ENCODE measurements at places on chromosomes 3 and 15.

DNA sequence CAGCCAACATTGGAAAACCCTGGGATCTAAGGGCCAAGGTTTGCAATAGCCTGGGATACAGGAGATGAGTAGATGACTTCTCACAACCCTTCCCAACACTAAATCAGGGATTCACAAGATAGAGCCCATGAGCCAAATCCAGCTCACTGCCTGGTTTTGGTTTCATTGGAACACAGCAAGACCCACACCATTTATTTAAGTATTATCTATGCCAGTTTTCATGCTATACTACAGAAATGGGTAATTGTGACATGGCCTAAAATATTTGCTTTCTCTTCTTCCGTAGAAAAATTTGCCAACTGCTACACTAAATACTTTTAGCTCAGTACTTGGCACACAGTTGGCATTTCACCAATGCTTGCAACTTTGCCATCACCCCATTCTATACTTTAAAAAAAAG lies 132.0 kb upstream of the LMCD1 start:
- DNase-seq, result no peak

GRCh38 chr3:115615001-115615814 lies 8.1 kb upstream of the GAP43 start:
- DNase-seq, result no peak

GRCh38 chr3:76872999-76873398 lies 166.9 kb upstream of the ROBO2 start:
- no peak for DNase-seq

- DNase-seq, result no peak
Measured at GRCh38 chr3:172235698-172236097, 196.3 kb downstream of the FNDC3B start.

DNA sequence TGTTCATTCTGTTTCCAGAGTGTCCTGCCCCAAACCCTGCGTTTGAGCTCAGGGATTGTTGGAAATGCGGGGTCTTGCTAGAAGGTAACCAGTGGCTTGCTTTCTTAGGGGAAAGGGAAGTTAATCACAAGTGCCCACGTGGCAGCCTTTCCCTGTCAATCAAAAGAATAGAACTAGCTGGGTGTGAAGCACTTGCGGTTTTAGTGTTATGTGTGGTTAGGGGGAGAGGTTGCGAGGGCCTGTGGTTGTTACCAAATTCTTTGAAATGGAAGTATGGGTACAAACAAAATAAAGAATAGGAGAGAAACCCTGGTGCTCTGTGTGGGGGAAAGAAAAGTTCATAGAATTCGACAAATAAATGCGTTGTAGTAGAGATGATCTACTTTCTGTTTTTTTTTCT lies 67.6 kb downstream of the FNDC3B start:
- DNase-seq, result peak; percentile 83

DNA sequence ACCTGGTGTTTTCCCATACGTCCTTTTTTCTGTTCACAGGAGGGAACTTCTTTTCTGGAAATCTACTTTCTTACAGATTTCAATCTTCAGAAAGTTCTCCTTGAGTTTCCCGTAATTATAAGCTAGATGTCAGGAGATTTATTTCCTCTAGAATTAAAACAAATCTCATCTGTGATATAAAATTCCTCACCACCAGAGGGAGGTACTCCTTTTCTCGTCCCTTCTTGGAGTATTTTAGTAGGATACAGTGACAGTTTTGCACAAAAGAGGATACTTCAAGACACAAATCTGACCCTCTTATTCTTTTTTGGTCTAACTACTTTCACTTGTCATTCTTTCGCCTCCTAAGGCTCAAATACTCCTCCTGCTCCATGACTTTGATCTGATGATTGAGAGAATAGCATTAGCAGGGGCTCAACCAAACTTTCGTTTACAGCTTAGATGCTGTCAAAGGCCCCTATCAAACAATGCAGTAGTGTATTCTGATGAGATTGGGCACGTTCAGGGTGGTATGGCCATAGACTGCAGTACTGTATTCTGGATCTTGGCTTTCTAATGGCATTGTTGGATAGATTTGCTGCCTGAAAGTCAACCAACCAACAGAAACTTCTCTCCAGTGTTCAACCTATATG lies 38.0 kb downstream of the TMEM41A start:
- DNase-seq, result no peak

DNA sequence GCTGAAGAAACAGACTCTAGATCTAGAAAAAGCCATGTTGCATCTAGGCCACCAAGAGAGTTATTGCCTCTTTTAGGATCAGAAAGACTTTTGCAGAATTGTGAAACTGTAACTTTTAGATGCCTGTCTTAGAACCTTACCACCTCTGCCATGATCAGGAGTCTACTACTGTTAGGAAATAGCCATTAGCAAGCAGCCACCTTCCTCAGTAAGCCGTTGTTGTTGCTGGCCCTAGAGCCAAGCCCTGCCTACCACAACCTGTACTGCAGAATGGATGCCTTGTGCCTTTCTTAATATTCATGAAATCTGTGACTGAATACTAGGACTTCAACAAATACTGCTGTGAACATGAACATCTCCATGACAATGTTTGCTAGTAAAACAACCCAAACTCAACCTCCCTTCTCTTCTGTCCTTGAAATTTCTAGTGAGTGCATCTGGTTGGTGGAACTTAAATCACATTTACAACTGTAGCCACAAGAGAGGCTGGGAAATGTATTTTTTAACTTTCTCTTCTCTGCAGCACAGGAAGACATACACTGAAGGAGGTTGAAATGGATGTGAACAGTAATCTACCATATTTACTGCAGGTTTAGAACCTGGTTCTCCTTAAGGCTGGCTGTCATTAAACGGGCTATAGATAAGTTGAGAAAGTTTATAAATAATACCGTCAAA lies 20.7 kb downstream of the RASA2 start:
- no peak for DNase-seq

- DNase-seq, result no peak
Measured at GRCh38 chr3:99789011-99789721, 28.5 kb upstream of the CMSS1 start.

- peak; percentile 23 for DNase-seq
Measured at GRCh38 chr15:76206325-76206976, 104.8 kb downstream of the ETFA start.

- no peak for DNase-seq
Measured at GRCh38 chr3:118181274-118181673, 853.4 kb downstream of the IGSF11 start.

DNA sequence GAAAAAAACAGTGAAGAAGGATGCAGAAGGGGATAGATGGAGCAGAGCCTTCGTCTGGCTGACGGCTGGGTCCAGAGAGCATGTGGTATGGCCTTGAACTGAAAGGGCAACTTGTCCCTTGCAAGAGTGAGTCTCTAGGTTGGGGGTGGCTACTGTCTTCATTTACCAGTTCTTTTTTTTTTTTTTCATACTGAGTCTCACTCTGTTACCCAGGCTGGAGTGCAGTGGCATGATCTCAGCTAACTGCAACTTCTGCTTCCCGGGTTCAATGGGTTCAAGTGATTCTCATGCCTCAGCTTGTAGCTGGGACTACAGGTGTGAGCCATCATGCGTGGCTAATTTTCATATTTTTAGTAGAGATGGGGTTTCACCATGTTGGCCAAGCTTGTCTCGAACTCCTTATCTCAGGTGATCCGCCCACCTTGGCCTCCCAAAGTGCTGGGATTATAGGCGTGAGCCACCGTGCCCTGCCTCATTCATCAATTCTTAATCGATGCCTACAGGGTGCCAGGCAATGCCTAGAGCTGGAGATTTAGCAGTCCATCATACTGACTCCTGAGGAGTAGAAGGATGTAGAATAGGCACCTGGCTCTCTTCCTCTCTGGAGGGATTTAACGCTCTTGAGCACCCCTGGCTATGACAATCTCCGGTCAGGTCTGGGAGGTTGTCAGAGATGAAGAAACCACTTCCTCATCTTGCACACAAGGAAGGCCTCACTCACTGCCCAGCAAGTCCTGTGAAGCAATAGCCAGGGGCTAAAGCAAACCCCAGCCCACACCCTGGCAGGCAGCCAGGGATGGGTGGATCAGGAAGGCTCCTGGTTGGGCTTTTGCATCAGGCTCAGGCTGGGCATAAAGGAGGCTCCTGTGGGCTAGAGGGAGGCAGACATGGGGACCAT lies at the start of gene CAMP:
TSS of gene CAMP (plus strand) at position 880 of the 898 bp plus-strand sequence. CDS start at position 897, 17 bp downstream.
- peak; percentile 60 for DNase-seq

All from Peyer's patch (tissue), 4 donors.